Activated naive CD4-positive, alpha-beta T cell treated with anti-CD3 and anti-CD28 coated beads, Interleukin-2, amount 50 U/mL, for 72 hours (primary cell): ENCODE measurements at places on chromosomes 1 and 21. TPM values are rescaled to one million over a fixed set of nuclear protein-coding genes. Genes with fewer than 3 reads are reported as not detected.
A peak's percentile ranks its signal among the peaks of the same experiment; 100 is the strongest.

PRKACB gene
- 20.7 TPM for total RNA-seq

DNA sequence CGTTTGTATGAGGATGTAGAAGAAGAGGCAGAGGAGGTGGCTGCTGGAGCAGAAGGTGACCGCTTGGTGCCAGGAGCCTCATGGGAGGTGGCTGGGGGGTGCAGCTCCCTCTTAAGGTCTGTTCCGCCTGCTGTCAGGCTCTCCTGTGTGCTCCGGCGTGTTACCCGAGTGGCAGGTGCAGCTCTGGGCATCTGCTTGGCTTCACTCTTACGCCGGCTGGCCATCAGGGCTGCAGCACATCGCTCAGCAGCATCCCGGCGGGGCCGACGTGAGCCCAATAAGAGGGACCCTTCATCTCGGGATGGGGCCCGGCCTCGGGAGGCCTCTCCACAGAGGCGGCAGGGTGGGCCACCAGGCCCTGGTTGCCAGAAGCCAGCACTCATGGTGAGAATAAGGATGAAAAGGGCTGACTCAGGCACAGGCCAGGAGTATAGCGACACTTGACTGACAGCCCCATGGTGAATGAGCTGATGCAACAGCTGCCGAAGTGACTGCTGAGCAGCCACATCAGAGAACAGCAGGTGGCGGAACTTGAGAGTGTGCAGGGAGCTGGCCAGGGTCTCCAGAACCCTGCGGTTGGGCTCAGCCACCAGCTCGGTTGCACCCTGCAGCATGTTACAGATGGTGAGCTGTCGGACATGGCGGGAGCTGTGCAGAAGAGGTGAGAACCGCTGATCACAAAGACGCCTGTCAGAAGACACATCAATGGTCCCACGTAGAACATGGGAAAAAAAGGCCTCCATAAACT is 17.5 kb downstream of the LRRC41 start:
- peak; percentile 64 for DNase-seq

GRCh38 chr1:1680912-1681273 is 11.7 kb downstream of the SLC35E2B start:
- DNase-seq = no peak

OR10J1 gene
- total RNA-seq = not detected

- DNase-seq = no peak
Observed at GRCh38 chr21:28737674-28738419, 254.8 kb downstream of the LTN1 start.

FMOD gene
- 1.4 TPM for total RNA-seq

DNA sequence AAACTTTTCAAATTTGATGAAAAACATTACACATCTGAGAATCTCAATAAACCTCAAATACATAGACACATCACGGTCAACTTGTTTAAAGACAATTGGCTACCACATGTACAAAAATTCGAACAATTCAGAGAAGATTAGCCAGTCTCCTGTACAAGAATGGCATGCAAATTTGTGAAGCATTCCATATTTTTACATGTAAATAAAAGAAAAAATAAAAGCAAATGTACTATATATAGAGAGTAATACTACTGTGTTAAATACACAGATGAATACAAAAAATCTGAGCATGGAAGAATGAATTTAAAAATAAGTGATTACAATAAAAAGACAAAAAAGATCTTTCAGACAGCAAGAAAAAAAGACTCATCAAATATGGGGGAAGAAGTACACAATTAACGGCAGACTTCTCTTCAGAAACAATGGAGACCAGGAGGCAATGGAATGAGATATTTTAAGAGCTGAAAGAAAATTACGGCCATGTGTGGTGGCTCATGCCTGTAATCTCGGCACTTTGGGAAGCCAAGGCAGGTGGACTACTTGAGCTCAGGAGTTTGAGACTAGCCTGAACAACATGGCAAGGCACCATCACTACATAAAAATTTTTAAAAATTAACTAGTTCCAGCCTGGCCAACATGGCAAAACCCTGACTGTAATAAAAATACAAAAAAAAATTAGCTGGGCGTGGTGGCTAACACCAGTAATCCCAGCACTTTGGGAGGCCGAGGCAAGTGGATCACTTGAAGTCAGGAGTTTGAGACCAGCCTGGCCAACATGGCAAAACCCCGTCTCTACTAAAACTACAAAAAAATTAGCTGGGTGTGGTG is 23.2 kb downstream of the HAX1 start:
- DNase-seq = no peak

DNA sequence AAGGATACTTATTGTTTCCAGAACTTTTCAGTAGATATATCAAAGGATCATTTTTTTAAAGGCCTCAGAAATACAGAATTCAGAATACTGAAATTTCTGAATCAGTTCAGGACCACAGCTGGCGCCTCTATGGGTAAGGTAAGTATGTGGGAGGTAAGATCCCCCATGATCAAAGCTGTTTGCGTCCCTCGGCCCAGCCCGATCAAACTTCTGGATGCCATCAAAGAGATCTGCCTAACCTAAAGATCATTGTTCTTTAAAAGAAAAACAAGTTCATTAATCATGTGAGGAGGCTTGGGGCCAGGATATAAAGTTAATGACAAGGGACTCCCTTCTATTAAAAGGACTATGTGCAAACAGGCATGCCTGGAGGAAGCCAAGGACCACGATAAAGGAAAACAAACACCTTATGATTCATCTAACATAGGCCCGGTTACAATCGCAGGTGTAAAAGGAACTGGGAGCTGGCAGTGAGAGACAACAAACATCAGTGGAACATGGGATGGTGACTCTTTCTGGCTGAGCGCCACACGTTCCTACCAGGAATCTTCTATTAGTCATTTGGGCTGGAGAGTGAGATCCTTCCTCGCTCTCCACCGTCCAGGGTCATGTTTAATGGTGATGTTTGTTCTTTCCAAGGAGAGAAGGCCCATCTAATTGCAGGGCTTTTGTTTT is 2.8 kb upstream of the BACE2 start:
- no peak for DNase-seq

GRCh38 chr1:60503266-60503925 is 429.8 kb upstream of the C1orf87 start:
- DNase-seq = no peak

DNA sequence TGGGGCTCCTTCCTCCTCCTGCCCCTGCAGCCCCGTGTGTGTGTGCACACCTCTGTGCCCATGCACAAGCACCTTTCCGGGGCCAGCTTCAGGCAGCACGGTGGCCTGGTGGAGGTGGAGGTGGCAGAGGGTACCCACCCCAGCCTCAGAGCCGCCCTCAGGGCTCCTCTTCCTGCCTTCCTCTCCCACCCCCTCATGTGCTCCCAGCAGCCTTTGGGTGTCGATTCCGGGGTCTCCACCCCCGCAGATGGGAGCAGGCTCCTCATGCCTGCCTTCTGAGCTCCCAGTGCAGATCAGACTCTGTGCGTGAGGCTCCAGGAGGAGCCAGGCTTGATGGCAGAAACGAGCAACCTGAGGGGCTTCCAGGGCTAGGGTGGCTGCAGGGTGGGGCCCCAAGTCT is 29.2 kb upstream of the PLCH2 start:
- no peak for DNase-seq

GRCh38 chr1:186146974-186147373 is 228.1 kb downstream of the TPR start:
- no peak for DNase-seq

DNA sequence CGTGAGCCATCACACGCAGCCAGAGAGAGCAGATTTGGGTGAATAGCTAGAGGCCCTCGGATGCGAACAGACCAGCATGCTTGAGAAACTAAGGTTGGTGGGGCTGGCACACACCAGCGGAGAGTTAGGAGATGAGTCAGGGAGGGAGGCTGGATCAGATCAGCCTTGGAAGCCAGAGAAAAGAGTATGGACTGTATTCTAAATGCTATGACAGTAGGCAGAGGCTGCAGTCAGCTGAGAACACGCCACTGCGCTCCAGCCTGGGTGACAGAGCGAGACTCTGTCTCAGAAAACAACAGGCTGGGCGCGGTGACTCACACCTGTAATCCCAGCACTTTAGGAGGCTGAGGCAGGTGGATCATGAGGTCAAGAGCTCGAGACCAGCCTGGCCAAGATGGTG is 4.0 kb upstream of the PLEKHM2 start:
- DNase-seq = no peak

NTPCR gene
- total RNA-seq = 85.4 TPM

GRCh38 chr1:22969304-22969709 is 3.4 kb downstream of the LACTBL1 start:
- no peak for DNase-seq

- peak; percentile 75 for DNase-seq
Observed at GRCh38 chr21:29342363-29342957, 43.7 kb downstream of the BACH1 start.

- no peak for DNase-seq
Observed at GRCh38 chr1:50570066-50570468, 146.8 kb upstream of the DMRTA2 start.

DNA sequence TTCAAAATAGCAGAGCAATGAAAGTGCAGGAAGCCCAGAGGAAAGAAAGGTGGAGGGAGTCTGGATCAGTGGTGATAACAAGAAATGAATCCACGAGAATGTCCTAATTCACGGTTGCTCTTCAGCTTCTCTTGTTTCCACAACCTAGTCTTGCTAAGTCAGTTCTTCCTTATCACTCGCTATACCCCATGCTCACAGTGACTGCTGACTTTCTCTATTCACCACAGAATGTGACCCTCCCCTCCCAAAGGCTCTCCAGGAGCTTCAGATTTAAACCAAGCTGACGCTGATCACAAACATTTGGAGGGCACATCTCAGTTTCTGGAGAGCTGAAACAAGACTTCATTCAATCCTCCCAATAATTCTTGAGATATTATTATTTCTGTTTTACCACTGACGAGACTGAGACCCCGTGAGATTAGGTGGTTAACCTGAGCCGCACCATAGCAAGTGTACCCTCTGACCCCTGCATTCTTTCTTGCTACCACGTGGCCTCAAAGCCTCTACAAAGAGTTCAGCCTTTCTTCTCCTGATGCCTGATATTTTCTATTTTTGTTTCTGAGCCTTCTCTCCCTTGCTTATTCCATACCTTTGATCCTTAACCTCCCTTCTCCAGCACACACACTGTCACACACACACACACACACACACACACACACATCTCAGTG is 10.7 kb upstream of the CCN1 start:
- no peak for DNase-seq

DNA sequence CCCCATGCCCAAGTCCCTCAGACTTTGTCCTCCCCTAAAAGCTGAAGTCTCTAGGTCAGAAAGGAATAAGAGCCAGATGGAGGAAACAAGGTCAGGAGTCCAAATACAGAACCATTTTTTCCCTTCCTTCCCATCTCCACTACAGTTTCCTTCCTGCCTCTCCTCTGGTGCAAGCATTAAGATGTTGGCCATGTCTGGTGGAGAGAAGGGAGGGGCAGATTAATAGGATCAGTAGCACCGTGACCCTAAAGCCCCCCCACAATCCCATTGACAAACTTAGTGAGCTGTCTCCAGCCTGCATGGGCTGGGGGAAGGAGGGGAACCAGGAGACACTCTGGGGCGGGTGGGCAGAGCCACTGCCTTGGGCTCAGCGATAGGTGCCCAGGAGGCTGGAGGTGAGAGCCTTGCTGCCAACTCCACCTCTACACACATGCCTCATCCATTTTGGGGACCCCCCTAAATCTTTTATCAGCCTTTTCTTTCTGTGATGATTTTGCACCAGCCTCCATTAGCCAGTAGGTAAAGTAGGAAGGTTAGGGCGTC is 59.8 kb downstream of the RHBG start:
- DNase-seq = no peak

GRCh38 chr1:218476385-218476784 is 131.2 kb downstream of the TGFB2 start:
- DNase-seq = no peak

- DNase-seq = peak; percentile 51
Observed at GRCh38 chr21:14864211-14865021, 200.4 kb downstream of the NRIP1 start.

- DNase-seq = no peak
Observed at GRCh38 chr1:204996981-204997380, 46.0 kb upstream of the CNTN2 start.

DNA sequence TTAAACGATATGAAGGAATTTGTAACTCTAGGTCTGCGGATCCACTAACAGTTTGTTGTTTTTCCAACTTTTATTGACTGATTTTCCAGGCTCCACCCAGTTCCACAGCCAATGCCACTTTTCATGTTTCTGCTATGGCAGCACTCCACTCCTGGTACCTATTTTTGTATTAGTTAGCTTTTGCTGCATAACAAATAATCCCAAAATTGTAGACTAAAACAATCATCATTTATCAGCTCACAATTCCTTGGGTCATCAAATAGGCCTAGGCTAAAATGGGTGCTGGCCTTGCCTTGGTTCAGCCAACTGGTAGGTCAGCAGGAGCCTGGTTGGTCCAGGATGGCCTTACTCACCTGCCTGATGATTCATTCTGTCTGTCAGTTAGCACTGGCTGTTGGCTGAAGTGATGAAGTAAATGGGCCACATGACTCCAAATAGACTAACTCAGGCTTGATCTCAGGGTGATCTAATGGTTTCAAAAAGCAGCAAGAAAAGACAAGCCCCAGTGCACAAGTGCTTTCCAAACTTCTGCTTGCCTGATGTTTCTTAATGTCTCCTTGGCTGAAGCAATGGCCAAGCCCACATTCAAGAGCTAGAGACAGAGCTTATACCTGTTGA is 3.2 kb upstream of the C8B start:
- no peak for DNase-seq

DNA sequence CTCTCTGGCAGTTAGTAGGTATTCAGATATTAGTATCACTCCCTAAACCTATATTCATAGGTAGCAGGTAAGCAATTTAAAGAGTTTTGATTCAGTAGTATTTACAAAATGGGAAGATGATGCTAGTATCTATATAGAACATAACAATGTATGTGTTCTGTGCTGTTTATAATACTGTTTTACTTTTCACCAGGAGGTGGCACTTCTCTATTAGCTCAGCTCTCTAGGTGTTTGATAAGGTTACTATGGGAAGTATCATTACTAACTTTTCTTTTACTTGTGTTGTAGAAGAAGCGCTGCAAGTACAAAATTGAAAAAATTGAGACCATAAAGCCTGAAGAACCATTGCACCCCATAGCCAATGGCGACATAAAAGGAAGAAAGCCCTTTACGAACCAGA is 49.4 kb upstream of the FASLG start:
- no peak for DNase-seq

TLR5 gene
- total RNA-seq = 0.43 TPM

DNA sequence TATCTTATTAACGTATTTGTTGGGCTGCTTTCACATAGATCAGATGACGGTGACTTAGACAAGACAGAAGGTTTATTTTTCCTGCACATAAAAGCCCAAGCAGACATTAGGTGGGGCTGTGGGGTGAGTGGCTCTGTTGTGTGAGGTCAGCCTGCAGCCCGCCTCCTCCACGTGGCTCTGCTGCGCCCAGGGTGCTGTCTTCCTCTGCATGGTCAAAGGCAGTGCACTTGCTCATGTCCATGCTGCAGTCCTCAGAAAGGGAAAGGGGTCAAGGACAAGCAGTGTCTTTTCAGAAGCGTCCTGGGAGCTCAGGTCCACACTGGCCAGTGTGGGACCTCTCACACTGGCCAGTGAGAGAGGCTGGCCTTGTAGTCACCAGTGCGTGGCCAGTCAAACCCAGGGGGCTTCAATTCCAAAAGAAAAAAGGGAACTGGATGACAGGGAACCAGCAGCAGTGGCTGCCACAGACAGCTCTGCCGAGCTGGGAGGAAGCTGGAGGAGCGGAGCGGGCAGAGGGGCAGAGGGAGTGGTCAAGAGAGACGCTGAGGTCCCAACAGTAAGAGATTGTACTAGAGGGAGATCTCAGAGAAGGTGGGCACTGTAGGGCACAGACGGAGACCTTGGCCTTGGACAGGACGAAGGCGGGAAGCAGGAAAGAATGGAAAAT is 35.9 kb upstream of the SLC45A1 start:
- DNase-seq = no peak

TNFRSF18 gene
- total RNA-seq = 250 TPM

GRCh38 chr1:2555634-2556276 is 416 bp upstream of the TNFRSF14 start:
- DNase-seq = peak; percentile 70
